NCI-H2081 (cell line): ENCODE measurements at places on chromosomes 6 and 20.

DNA sequence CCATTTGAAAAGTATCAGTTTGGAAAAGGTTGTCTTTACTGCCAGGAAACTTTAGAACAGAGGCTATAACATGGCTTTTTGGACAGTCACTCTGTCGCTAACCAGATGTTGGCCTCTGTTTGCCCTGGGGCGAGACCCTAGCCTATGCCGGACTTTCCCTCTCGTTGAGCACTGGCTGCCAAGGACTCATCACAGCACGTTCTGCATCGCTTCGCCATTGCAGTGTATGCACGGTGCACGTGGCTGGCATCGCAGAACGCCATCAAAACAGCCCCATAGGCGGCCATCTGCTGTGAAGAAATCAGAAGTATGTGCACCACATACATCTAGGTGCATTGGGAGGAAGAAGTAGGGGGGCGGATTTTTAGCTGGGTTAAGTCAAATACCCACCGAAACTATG is 156.4 kb downstream of the EYA2 start:
- DNase-seq, result no peak

DNA sequence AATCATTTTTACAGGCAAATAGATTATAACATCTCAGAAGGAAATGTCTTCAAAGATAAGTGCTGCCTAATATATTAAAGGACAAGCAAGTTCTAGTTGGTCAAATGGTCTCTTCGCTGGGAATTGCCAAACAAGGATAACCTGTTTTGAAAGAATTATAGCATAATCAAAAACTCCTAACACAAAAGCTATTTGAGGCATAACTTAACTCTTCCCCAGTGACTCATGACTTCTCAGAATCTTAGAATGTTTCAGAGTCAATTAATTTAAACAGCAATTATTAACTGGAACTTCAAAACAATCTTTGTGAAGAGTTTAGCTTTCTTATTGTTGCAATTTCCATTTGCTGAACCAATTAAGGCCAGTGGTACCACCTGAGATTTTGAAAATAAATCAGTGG is 126.6 kb downstream of the MTFR2 start:
- no peak for DNase-seq

DNA sequence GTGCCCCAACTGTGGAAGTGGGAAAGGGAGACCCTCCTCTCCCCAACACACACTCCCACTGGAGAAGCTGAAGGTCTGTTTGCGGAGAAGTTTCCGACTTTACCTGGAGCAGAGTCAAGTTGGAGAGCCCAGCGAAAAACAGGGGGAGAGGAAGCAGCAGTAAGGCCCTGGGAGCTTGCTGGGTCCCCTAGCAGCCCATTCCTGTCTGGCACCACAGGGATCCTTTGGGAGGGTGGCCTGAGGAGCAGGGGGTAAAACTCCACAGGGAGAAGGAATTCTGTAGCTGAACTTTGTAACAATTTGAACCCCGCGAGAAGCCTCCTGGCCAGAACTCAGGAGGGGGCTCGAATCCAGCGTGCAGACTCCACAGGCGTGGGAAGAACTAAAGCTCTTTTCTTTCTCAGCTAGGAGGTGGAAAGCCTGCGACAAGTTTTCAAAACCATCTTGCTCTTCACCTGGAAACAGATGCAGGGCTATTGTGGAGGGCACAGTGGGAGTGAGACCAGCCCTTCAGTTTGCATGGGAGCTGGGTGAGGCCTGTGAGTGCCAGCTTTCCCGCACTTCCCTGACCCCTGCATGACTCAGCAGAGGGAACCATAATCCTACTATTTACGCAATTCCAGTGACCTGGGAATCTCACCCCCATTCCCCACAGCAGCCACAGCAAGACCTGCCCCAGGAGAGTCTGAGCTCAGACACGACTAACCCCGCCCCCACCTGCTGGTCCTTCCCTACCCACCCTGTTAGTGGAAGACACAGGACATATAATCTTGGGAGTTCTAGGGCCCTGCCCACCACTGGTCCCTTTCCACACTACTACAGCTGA is 25.8 kb downstream of the SERPINB9 start:
- DNase-seq, result no peak

GRCh38 chr6:32615885-32616532 is 21.2 kb upstream of the HLA-DQA1 start:
- no peak for DNase-seq

DNA sequence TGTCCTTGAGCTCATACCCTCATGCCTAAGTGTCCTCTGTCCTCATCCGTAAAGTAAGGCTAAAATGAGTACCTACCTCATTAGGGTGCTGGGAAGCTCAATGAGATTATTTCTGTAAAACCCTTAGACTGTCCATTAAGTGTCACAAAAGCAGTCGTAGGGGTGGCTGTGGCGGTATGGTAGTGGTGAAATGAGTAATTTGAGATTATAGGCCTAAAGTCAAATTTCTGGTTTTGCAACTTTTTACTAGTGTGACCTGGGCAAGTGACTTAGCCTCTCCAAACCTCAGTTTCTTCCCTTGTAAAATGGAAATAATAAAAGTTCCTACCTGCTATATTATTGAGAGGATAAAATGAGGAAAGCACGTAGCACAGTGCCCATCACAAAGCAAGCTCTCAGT is 148.2 kb upstream of the AKAP12 start:
- no peak for DNase-seq

DNA sequence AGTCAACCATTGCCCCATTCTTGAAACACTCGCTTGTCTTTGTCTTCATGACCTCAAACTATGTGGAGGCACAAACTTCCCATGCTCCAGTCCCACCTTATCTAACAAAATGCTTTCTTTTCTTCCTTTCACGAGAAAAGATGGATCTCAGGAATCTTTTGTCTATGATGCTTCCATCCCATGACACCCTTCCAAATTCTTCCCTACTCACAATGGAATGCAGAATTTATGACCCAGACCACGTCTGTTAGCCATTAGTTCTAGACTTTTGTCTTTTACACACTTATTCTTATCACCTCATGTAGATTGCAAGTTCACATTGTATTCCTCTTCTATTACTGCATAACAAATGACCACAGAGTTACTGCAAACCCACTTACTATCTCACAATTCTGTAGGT is 24.2 kb upstream of the LAMP5 start:
- no peak for DNase-seq
